ENCODE measurements at places on chromosomes 12 and 14. TPM values are rescaled to one million over a fixed set of nuclear protein-coding genes. Genes with fewer than 3 reads are reported as not detected.
A peak's percentile ranks its signal among the peaks of the same experiment; 100 is the strongest.

PHETA1 gene
- 10.9 TPM for total RNA-seq

- no peaks in the 10 kb centered on the region for H3K36me3 ChIP-seq
- peak overlapping the region; percentile 88 for H3K27ac ChIP-seq
- peak; percentile 84 for DNase-seq
- H3K4me3 ChIP-seq = no peak overlapping the region
- H3K27me3 ChIP-seq = no peaks in the 10 kb centered on the region
These were observed 97.9 kb downstream of the RFLNA start for GRCh38 chr12:124392667-124393413.

GRCh38 chr12:50985322-50985721, 33.0 kb downstream of the HIGD1C start:
- no peaks in the 10 kb centered on the region for H3K4me1 ChIP-seq
- DNase-seq = no peak
- no peaks in the 10 kb centered on the region for H3K27me3 ChIP-seq
- H3K36me3 ChIP-seq = no peaks in the 10 kb centered on the region

GRCh38 chr12:27545665-27546064, 21.7 kb downstream of the PPFIBP1 start:
- H3K36me3 ChIP-seq = no peaks in the 10 kb centered on the region
- no peak overlapping the region for H3K4me3 ChIP-seq
- H3K27me3 ChIP-seq = no peaks in the 10 kb centered on the region
- DNase-seq = no peak

PLEK2 gene
- not detected for total RNA-seq

- no peak overlapping the region for H3K27ac ChIP-seq
- H3K4me3 ChIP-seq = no peak overlapping the region
- H3K36me3 ChIP-seq = no peaks in the 10 kb centered on the region
- no peaks in the 10 kb centered on the region for H3K27me3 ChIP-seq
- H3K4me1 ChIP-seq = no peaks in the 10 kb centered on the region
These were observed 26.2 kb upstream of the MANSC4 start for GRCh38 chr12:27806259-27806658.

GRCh38 chr12:77115471-77115870, 50.1 kb upstream of the E2F7 start:
- H3K4me1 ChIP-seq = no peaks in the 10 kb centered on the region
- no peaks in the 10 kb centered on the region for H3K36me3 ChIP-seq
- no peak overlapping the region for H3K4me3 ChIP-seq

DNA sequence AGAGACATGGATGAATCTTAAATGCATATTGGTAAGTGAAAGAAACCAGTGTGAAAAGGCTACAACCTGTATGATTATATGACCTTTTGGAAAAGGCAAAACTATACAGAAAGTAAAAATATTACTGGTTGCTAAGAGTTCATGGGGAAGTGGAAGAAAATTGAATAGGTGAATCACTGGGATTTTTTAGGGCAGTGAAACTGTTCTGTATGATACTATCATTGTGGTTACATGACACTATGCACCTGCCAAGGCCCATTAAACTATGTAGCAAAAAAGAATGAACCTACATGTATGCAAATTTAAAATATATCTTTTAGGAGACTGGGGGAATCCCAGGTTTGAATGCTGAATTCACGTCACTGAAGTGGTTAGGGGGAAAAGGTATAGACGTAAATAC, 12.6 kb upstream of the OR8S1 start:
- H3K4me1 ChIP-seq = no peaks in the 10 kb centered on the region
- no peaks in the 10 kb centered on the region for H3K36me3 ChIP-seq
- H3K27me3 ChIP-seq = no peaks in the 10 kb centered on the region
- H3K4me3 ChIP-seq = no peak overlapping the region

- no peaks in the 10 kb centered on the region for H3K27me3 ChIP-seq
- H3K27ac ChIP-seq = no peak overlapping the region
- no peak for DNase-seq
- no peak overlapping the region for H3K4me3 ChIP-seq
- no peaks in the 10 kb centered on the region for H3K36me3 ChIP-seq
- no peaks in the 10 kb centered on the region for H3K4me1 ChIP-seq
These were observed 31.9 kb downstream of the CCDC88C start for GRCh38 chr14:91385697-91386096.

LIMA1 gene
- total RNA-seq = 128 TPM

DNA sequence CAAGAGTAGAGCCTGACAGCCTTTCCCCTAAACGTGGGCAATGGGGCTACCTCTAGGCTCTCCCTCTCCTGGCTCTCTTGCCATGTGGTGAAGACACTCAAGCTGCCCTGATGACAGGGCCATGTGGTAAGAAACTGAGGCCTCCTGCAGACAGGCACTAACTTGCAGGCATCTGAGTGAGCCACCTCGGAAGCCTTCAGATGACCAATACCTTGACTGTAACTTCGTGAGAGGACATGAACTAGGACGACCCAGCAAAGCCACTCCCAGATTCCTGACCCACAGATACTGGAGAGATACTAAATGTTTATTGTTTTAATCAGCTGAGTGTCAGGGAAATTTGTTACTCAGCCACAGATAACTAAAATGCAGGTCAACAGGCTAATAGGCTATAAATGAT, 96.4 kb downstream of the EFCAB11 start:
- no peaks in the 10 kb centered on the region for H3K27me3 ChIP-seq
- no peak for DNase-seq
- H3K4me1 ChIP-seq = no peaks in the 10 kb centered on the region
- H3K36me3 ChIP-seq = no peaks in the 10 kb centered on the region
- H3K4me3 ChIP-seq = no peak overlapping the region
- H3K27ac ChIP-seq = no peak overlapping the region

DNA sequence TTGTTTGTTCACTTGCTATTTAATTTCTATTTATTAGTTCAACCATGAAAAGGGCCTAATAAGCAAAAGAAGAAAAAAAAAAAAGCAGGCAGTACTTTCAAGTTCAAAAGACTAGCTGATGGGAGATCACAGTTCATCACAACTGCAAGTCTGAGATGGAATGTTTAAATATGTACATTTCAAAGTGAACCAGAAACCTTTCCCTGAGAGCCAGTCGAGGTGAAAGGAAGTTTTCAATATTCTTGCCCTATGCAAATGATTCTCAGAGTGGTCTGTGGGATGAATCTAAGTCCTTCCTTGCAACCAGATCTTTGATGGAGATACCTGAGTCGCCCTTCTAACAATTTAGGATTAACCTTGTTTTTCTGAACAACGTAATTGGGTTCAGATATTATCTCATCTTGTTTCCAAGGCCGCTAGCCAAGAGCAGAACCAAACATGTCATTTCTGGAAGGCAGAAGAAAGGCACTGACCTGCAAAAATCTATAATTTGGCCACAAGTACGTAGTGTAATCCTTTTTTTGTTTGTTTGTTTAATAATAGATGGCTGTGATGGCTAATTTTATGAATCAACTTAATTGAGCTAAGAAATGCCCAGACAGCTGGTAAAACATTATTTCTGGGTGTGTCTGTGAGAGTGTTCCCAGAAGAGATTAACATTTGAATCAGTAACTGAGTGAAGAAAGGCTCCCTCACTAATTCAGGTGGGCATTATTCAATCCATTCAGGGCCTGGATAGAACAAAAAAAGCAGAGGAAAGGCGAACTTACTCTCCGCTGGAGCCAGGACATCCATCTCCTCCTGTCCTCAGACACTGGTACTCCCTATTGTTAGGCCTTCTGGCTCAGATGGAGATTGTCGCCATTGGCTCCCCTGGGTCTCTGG, 171.1 kb upstream of the TMPO start:
- H3K4me3 ChIP-seq = no peak overlapping the region
- no peaks in the 10 kb centered on the region for H3K4me1 ChIP-seq
- no peak for DNase-seq
- no peaks in the 10 kb centered on the region for H3K27me3 ChIP-seq
- no peaks in the 10 kb centered on the region for H3K36me3 ChIP-seq

ZC3H14 gene
- total RNA-seq = 102 TPM

GRCh38 chr14:68020999-68021663, 201.6 kb downstream of the RAD51B start:
- H3K27ac ChIP-seq = no peak overlapping the region
- no peak for DNase-seq
- no peak overlapping the region for H3K4me3 ChIP-seq
- no peaks in the 10 kb centered on the region for H3K4me1 ChIP-seq
